ENCODE measurements at places on chromosomes 1 and 21.

- no peak for DNase-seq
Observed at GRCh38 chr21:44059710-44060109, 47.5 kb upstream of the PWP2 start.

GRCh38 chr1:248853663-248854375, 5.1 kb downstream of the ZNF692 start:
- DNase-seq: no peak

GRCh38 chr1:232192781-232193450, 437.0 kb downstream of the SIPA1L2 start:
- no peak for DNase-seq

- DNase-seq: no peak
Observed at GRCh38 chr1:100499194-100499811, 38.6 kb upstream of the GPR88 start.

GRCh38 chr1:61450454-61450853, 274.5 kb downstream of the TM2D1 start:
- no peak for DNase-seq

DNA sequence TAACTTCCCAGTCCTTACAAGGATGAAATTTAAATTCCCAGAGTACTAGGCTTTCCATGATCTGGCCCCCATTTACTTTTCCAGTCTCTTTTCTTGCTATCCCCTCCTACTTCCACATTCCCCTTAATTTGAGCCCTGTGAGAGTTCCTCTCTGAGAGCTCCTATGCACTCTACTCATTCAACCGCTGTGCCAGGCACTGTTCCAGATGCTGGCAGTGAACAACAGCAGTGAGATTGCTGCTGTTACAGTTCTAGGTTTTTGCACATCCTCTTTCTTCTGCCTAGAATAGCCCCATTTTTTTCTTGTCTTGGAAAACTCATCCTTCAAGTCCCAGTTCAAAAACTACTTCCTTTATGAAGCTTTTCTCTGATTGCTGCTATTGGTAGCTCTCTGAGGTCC, 18.8 kb downstream of the ATF6 start:
- no peak for DNase-seq

GRCh38 chr21:34865400-34866241, 183.5 kb downstream of the RUNX1 start:
- no peak for DNase-seq

DNA sequence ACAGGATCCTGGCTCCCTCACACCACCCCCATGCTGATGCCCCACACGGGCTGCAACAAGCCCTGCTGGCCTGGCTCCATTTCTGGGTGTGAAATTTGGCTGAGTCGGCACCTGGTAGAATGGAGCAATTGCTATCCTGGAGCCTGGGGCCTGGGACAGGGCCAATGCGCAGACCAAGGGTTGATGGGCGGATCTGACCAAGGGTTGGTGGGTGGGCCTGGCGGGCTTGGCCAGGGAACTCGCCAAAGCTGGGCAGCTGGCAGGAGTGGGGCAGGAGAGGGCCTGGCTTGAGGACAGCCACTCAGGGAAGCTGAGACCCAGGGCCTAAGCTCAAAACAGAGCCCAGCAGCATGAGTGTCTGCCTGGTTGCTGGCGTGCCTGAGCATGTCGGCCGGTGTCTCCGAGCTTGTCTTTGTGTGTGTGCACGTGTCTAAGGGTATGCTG, 70.9 kb upstream of the POU3F1 start:
- DNase-seq: no peak

Measured in SW 1271 (cell line).